Fibroblast of gingiva (primary cell): ENCODE measurements at places on chromosomes 5 and 9.

GRCh38 chr5:172350212-172351181 is 66.9 kb upstream of the UBTD2 start:
- DNase-seq: no peak

DNA sequence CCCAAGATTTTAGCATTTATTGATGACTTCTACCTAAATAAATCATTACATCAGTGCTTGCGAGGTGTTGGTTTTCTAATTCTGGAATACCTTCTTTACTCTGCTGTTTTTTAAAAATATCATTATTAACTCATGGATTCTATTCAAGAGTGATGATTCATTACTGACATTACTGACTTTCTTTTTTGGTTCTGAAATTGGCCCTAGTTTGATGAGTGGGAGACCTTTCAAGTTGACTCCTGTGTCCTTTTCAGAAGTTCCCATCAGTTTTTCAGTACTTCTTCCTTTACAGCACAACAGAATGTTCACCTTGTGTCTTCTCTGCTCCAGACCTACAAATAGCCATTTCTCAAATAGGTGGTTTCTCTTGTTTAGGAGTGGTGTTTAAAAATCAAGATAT is 114.1 kb downstream of the PCSK5 start:
- no peak for DNase-seq

DNA sequence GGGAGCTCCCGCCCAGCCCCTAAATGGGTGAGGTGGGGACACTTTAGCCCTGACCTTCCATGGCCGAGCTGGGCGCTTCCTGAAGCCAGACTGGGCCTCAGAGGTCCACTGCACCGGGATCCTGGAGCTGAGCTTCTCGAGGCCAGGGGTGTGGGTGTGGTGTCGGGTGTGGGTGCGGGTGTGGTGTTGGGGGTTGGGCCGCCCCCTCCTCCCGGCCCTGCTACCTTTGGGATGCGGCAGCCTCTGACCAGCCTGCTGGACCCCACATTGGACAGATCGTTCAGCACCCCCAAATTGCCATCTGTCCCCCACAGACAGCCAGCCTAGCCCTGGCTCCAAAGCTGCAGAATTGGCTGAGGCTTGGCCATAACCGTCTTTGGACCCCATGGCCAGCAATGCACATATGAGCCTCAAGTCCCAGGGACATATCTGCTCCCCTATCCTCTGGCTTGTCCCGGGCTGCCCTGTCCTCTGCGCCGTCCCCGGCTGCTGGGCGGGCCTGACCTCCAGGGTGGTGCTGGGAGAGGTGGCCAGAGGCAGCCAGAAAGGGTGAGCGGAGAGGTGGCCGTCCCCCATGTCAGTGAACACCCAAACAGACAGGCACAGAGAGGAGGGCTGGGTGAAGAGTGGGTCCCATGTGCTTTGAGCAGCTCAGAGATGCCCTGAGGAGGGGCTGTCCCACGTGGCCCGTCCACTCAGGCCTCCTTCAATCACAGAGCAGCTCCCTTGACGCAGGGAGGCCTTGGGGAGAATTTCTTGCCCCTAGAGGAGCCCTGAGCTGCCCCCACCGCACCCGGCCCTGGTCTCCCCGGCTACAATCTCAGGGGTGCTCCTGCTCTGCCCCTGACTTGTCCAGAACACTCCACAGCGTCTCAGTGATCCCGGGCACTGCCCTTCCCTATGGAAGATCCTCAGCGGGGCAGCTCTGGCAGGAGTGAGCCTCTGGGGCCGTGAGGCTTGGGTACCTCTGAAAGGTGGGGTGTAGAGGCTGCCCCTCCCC is 3.4 kb upstream of the PTGDS start:
- DNase-seq: no peak

DNA sequence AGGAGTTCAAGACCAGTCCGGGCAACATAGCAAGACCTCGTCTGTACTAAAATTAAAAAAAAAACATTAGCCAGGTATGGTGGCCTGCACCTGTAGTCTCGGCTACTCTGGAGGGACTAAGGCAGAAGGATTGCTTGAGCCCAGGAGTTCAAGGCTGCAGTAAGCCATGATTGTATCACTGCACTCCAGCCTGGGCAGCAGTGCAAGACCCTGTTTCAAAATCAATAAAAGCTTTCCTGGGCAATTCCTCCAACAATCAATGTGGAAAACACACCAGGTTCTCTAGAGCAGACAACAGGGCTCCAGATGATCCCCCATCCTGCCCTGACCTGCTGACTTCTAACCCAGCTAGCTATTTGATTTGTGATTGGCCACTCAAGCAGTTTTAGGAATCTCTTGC is 1.2 kb downstream of the AK8 start:
- no peak for DNase-seq

- no peak for DNase-seq
Measured at GRCh38 chr5:6397536-6398269, 19.4 kb upstream of the MED10 start.

DNA sequence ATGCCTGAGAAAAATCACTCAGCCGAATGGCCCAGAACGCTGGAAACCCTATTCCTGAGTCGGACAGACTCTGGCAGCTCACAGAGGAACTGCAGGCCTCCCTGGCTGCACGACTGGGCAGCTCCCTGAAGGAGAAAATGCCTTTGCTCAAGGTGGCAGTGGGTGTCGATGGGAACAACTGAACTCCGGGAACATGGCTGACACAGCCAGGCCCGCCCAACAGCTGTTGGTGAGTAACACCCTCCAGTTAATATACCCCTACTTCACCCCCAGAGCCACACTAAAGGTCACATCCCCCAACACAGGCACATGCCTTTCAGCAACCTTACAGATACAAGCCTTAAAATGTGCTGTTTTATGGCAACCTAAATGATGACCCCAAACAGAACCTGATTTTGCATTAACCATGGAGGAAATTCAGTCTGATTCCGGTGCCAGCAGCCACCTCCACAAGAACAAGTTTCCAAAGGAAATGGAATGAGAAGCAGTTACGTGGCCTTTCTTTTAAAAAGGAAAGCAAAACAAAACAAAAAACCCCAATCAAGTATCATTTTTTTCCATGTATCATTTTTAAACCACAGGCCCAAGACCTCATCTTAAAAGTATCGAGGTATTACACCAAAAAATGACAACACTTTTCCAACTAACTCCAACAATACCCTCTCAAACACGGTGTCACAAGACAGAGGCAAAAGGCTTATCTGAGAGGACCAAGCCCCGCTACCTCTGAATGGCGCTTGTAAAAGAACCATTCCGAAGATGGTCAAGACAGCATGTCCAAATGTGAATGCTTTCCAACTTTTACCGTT is 3.1 kb downstream of the KLF9 start:
- peak; percentile 71 for DNase-seq

DNA sequence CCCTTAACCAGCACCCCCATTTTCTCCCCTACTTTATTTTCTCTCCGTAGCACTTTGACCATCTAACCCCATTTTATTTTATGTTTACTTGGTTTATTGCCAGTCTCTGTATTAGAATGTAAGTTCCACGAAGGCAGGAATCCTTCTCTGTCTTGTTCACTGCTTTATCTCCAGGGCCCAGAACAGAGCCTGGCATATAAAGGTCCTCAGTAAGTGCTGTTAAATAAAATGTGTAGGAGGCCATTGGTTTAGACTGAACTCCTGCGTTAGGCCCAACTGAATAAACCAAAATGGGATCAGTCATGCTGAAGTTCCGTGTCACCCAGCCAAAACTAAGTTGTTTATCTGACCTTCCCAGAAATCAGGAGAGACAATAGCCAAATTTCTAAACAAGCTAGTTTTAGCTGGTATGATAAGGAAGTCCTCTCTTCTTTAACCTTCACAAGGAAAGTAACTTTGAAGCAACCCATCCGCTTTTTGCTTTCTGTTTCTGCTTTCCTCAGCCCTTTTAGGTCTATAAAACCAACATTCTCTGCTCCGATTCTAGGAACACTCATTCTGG is 29.0 kb upstream of the CCNJL start:
- DNase-seq: no peak

DNA sequence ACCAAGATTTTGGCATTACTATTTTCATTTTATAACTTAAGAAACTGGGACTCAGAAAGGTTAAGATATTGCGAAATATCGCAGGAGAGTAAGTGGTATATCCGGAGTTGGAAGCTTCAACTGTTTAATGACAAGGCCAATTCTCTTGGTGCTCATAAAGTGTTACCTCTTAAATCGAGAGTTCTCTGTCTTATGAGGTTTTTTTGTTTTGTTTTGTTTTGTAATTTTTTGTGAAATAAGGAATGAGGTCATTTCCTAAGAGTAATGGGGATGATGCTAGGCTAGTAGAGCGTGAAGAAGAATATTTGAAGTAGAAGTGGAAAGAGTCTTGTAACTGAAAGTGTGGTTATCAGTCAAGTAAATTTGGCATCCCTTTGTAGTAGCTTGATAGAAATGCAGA is 183.2 kb upstream of the DAB2 start:
- no peak for DNase-seq

GRCh38 chr9:127734747-127735529 is at the start of gene TOR2A:
TOR2A (minus strand) TSS chr9:127735294; CDS start chr9:127735270, 24 bp downstream.
- DNase-seq: peak; percentile 96

DNA sequence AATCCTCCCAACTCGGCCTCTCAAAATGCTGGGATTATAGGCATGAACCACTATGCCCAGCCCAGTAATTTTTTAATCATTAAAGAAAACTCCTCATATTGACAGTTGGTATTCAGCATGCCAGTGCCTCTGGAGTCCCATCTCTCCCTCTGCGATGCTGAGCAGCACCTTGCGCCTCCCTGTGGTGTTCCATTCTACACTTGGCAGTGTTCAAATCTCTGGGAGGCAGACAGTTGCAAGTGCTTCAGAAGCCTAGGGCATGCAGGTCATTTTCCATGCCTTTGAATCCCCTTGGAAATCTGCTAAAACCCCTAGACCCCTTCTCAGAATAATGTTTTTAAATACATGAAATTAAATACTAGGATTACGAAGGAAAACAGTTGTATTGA is 41.3 kb downstream of the GARNL3 start:
- DNase-seq: no peak

- no peak for DNase-seq
Measured at GRCh38 chr9:124000784-124001457, 10.6 kb upstream of the LHX2 start.

DNA sequence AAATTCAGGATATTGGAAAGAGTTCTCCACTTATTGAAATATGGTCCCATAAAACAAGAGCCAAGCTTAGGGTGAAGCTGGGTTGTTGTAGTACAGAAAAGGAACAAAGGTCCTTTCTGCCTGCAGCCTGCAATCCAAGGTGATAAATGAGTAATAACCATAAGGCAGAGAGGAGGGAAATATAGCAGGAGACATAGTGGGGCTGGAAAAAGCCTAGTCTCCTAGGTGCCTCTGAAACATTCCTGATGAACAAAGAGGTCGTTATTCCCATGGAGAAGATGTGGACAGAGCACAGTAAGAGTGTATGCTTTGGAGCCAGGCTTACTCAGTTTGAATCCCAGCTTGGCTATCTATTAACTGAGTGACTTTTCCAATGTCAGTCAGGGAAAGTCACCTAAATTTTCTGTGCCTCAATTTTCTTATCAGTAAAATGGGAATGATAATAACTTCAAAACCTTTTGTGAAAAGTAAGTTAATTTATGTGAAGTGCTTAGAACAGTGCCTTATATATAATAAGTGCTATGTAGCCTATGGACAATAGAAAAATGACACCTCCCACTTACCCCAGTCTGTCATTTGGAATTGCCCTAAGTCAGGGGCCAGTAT is 110.8 kb upstream of the GRIN3A start:
- DNase-seq: no peak

DNA sequence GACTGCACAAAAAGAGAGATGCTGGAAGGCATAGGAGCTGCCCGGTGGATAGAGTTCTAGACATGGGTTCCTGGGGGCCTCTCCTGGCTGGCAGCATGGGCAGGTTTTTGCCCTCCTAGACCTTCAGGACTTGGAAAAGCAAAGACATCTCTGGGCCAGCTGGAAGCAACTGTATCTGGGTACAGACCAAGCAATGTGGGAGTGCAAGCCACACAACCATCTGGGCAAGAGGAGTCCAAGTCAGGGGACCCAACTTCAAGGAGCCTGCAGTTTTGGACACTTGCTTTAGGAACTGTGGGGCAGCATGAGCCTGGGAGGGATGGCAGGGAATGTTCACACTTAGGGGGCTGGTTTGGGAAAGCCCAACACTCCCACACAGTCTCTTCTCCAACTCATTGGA is 323.3 kb downstream of the GADD45G start:
- no peak for DNase-seq

DNA sequence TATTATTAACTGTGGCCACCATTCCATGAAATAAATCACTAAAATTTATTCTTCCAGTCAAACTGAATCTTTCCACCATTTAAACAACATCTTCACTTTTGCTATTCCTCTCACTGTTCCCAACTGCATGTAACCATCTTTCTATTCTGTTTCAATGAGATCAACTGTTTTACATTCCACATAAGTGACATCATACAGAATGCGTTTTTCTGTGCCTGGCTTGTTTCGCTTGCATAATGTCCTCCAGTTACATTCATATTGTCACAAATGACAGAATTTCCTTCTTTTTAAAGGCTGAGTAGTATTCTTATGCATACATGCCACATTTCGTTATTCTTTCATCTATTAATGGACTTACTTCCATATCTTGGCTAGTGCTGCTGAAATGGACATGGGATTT is 738.2 kb downstream of the SEMA5A start:
- peak; percentile 27 for DNase-seq

GRCh38 chr5:82167372-82167935 is 110.7 kb downstream of the RPS23 start:
- DNase-seq: no peak

- DNase-seq: no peak
Measured at GRCh38 chr5:80114860-80115259, 79.7 kb downstream of the THBS4 start.

GRCh38 chr9:120768247-120768646 is 25.0 kb downstream of the FBXW2 start:
- no peak for DNase-seq

DNA sequence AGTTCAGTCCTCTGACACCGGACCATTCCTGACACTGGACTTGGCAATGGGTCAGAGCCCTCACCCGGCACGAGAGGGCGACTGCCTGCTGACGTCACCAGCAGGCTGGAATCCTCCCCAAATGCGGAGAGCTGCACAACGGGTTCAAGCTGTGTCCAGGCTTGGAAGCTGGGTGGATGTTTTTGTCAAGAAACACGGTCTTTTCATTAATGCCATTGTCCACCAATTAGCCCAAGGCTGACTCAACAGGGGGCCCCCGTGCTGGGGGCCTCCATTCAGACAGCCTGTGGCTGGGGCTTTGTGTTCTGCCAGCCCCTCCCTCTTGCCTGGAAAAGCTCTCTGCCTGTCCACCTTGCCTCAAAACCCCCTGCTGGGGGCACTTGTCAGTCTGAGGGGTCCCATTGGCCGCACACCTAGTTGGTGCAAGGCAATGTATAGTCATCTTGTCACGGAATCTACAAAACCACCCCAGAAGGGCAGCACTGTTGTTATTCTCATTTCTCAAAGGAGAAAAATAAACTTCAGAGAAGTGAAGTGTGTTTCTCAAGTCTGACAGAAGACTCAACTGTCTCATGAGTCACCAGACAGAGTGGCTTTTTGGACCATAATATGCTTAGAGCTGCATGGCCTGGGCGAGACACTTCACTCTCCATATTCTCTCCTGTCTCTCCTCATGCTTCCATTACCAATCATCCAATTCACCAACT is 24.6 kb downstream of the NDUFA8 start:
- no peak for DNase-seq

GRCh38 chr9:37994639-37995347 is 74.2 kb downstream of the SHB start:
- peak; percentile 49 for DNase-seq

- DNase-seq: no peak
Measured at GRCh38 chr9:130931508-130932254, 7.4 kb downstream of the FIBCD1 start.

GRCh38 chr9:82726424-82727276 is 336.3 kb downstream of the RASEF start:
- no peak for DNase-seq
